GM06990 (cell line): ENCODE measurements at places on chromosomes 4 and X.
A peak's percentile ranks its signal among the peaks of the same experiment; 100 is the strongest.

DNA sequence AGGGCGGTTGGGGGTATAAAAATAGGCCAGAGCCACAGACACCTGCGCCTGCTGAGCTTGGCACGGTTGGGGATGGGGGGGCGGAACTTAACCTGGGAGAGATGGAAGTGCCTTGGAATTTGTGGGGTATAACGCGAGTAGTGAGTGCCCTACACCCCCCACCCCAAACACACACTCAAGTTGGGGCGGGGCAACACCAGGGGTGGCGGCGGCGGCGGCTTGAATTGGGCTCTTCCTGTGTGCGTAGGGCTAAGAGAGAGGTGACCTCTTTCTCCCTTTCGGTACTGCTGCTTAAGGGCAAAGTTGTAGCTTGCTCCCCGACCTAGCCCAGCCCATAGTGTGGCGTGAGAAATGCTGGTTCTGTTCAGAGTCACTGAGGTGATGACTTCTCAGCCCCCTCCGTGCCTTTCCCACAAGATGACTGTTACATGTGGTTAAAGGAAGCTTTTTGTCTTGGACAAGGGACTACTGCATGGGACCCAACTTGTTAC is 839 bp downstream of the STK26 start:
- peak; percentile 69 for DNase-seq

- DNase-seq = no peak
These were observed 547.7 kb upstream of the DIPK2B start for GRCh38 chrX:45748369-45748774.

DNA sequence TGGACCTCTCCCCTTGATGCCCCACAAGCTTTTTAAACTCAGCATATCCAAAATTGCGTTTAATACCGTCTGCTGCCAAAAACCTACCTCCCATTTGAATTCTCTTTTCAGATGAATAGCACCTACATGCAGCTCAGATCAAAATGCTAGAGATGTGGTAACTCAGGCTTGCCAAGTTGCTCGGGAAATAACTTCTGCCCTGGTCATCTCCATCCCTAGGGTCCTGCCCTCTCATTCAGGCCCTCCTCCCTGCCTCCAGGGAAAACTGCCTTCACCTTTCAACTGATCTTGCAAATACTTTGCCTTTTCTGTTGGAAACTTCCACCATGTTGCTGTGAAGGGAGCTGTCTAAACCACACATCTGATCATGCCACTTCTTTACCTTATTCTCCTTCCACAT is 114.1 kb downstream of the SPRY1 start:
- no peak for DNase-seq

- DNase-seq = no peak
These were observed 88.8 kb downstream of the FMR1NB start for GRCh38 chrX:148069759-148070503.

DNA sequence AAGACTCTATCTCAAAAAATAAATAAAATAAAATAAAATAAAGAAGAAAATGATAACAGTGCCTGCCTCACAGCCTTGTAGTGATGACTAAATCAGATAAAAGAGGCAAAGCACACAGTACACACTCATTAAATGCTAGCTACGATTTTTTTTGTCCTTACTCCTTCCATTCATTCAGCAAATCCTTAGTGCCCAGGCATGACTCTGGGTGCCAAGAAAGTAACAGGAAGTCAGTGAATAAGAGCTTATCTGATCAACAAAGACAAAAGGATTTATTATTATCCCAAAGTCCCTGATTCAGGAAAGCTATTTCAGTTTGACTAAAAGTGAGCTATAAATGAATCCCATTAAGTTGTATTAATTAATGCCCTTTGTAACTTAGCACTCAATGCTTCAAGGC is 92.7 kb downstream of the SH3KBP1 start:
- DNase-seq = no peak

GRCh38 chr4:164977243-164978164 is at the start of gene TRIM61:
Gene TRIM61 (minus strand): TSS chr4:164977657. CDS start chr4:164970002, 7,655 bp downstream.
- DNase-seq = peak; percentile 77

- DNase-seq = no peak
These were observed 15.3 kb upstream of the ANXA5 start for GRCh38 chr4:121712001-121712651.

GRCh38 chrX:142686206-142686605 is 339.5 kb upstream of the SPANXN4 start:
- no peak for DNase-seq

- no peak for DNase-seq
These were observed 13.0 kb upstream of the FGF5 start for GRCh38 chr4:80253510-80253909.

- DNase-seq = no peak
These were observed 180.3 kb upstream of the MXRA5 start for GRCh38 chrX:3526731-3527130.

GRCh38 chr4:6453688-6453990 is 18.8 kb downstream of the PPP2R2C start:
- no peak for DNase-seq

DNA sequence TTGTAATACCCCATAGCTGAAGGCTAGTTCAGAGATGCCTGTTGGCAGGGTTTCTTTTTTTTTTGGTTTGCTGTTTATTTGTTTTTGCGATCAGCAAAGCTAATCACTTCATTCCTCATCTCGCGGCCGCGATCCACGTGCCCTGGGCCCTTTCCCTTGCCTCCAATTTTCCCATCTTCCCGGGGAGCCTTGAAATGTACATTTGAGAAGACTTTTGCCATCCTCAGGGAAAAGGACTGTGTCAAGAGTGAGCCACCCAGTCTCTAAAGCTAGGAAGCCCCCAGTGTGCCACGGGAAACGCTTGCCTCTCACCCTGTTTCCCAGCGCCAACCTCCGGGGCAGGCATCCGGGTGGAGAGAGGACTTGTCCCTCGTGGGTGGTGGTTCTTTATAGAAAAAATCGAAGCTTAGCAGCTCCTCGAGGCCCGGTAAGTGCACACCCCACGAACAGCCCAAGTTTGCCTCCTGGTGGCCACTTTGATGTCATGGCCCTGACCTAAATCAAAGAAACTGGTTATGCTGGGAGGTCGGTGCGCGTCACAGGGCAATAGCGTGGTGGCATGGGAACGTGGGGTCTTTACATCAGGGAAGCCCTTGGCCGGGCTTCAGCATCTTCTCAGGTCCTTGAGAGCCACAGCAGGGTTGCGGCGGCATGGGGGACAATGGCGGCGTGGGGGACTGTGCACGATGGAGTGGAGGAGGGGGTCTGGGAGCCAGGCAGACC is 42.0 kb downstream of the MAP7D3 start:
- no peak for DNase-seq

- DNase-seq = no peak
These were observed 4.0 kb downstream of the HAND2 start for GRCh38 chr4:173526027-173526482.

DNA sequence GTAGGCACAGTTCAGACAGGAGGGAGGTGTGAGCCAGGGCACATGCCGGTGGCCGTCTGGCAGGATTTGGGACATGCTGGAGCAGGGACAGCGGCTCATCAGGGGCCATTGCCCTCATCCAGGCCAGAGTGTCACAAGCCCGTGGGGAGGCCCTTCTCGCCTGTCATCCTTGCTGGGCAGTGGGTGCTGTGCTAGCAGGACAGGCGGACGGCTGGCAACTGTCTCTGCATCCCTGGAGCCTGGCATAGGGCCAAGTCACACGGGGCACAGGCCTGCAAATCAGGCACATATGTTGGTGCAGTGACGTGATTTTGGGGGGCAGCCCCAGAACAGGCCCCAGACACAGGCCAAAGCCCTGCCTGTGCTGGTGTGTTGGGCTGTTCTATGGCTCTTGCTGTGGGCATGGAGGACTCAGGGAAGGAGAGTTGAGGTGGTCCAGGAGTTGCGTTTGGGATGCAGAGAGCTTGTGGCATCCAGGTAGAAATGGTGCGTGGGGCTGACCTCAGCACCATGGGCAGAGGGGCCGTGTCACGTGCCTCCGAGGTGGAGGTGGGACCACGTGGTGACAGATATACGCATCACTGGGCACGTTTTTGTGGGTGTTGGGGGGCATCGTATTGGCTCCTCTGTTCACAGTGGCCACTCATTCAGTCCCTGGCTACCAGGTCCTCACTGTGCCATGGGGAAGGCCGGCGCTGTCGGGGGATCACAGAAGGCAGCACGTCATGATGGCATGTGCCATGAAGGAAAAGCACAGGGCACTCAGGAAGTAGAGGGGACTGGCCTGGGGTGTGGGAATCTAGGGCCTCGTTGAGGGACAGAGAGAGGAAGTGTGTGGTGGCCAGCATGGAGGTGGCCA is 14.6 kb upstream of the MSANTD1 start:
- no peak for DNase-seq

GRCh38 chr4:114178392-114178791 is 198.9 kb upstream of the ARSJ start:
- DNase-seq = no peak

GRCh38 chr4:173328236-173328901 is 5.8 kb downstream of the HMGB2 start:
- DNase-seq = no peak

DNA sequence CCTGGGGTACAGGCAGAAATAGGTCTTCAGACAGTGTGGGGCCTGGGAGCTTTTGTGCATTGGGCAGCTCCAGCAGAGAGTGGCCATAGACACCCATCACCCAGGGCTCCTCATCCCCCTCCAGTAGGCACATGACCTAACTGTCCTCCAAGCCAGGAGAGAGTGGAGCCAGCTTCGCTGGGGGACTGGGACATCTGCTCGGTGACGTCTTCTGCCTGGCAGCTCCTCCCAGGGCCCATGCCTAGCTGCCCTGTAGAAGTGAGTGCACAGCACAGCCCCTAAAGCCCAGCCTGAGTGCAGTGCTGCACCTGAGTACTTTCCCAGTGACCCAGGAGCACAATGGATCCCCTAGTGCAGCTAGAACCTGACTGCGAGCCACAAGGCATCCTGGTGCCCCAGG is 279.7 kb upstream of the SLC7A11 start:
- DNase-seq = no peak

- DNase-seq = no peak
These were observed 40.2 kb upstream of the PPP2R3B start for GRCh38 chrX:426881-427280.

- no peak for DNase-seq
These were observed 877.3 kb upstream of the INTU start for GRCh38 chr4:126755506-126755905.

DNA sequence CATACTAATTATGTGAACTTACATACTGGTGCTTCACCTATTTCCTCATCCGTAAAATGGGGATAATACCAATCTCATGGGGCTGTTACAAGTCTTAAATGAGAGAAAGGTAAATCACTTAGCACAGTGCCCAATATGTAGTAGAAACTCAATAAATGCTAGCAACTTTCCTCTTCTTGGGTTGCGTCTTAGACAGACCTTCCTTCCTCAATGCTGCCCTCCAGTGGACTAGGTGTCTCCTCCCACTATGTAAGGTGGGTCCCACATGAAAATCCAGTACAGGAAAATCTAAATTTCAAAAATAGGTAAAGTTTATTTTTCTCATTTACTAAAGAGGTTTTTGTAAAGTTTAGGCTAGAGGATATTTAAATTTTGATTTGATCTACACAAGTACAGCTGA is 20.6 kb downstream of the ZDHHC9 start:
- DNase-seq = no peak

DNA sequence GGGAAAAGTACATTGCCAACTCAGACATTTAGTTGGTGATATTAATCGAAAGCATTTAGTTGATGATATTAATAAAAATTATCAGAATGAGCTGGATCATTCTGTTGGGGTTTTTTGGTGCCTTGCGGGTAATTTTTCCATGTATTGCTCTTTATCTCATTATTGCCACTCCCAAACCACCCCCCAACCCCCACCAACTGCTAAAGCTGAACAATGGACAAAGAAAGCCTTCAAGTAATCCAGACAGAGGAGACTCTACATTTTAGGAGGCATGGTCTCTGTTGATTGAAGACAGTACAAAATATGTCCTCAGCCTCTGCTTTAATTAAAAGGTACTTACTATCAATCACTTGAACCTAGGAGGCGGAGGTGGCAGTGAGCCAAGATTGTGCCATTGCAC is 22.5 kb downstream of the PDK3 start:
- DNase-seq = no peak

GRCh38 chr4:108171339-108172230 is 2.9 kb upstream of the LEF1 start:
- DNase-seq = peak; percentile 15

- no peak for DNase-seq
These were observed 1942.1 kb upstream of the ADGRL3 start for GRCh38 chr4:59258002-59258401.

- no peak for DNase-seq
These were observed 216.0 kb upstream of the TAPT1 start for GRCh38 chr4:16442296-16442695.

DNA sequence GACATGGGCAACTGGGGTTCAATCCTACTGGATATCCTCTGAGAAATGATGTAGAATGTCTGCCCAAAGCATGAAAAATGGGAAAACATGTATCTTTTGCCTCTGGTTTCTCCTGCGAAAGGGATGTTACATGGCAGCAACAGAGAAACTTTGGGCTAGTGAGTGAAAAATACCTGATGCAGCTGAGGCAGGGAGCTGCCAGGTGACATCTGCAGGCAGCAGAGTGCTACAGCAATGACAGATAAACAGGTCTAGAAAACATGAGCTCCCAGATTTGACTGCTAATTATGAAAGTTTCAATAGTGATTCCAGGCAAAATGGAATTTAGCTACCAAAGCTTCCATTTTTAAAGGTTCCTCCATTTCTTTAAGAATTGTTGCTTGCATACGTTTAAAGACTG is 4.8 kb upstream of the CXCL1 start:
- no peak for DNase-seq

GRCh38 chr4:166481055-166481454 is 608.0 kb downstream of the TLL1 start:
- no peak for DNase-seq

- DNase-seq = no peak
These were observed 78.7 kb downstream of the CAPN6 start for GRCh38 chrX:111191598-111191997.

GRCh38 chr4:139878050-139878449 is 212.4 kb downstream of the MGST2 start:
- DNase-seq = no peak

- DNase-seq = no peak
These were observed 6.7 kb upstream of the ERCC6L start for GRCh38 chrX:72245461-72246089.

DNA sequence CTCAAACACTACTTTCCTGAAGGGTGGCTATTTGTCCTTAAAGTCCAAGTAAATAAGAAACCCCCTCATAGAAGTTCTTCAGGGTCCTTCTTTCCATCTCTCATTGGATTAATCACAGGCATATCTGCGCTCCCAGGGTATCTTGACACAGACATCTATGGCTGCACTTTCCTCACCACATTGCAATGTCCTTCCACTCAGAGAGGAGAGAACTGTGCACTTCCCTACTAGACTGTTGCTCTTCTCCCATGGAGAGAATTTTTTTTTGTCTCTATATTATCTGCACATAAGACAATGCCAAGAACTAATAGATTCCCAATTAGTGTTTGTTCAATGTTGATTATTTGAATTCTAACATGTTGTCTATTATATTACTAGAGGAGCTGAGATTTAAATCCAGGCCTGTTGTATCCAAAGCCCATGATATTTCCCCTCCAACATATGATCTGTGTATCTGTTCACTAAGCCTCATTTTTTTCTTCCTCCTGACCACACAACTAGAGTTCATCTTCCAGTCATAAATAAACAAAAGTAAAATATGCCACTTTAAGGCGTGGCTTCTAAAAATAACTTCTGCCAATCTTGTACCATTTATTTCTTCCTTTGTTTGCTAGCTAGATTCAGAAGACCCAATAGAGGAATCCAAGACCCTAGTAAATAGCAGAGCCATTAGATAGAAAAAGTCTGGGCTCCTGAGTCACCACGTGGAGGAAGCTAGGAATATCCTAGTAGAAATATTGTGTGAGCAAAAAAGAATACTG is 61.5 kb upstream of the FAM241A start:
- DNase-seq = no peak

GRCh38 chr4:165612936-165613335 is 234.1 kb downstream of the CPE start:
- DNase-seq = no peak

- DNase-seq = no peak
These were observed 35.5 kb upstream of the C4orf54 start for GRCh38 chr4:99693140-99693539.
